ENCODE measurements at places on chromosomes 5 and 9. TPM values are rescaled to one million over a fixed set of nuclear protein-coding genes. Genes with fewer than 3 reads are reported as not detected.

Gene C9orf50
- total RNA-seq = not detected

Gene SPINK13
- total RNA-seq = not detected

Gene NUTM2F
- total RNA-seq = not detected

Gene GABRG2
- not detected for total RNA-seq

Gene PAX5
- 0.21 TPM for total RNA-seq

Gene ADAMTSL2
- 0.11 TPM for total RNA-seq

Gene ITK
- total RNA-seq = 249 TPM

Gene SOHLH1
- total RNA-seq = not detected

Gene FYB1
- total RNA-seq = 171 TPM

Gene SMU1
- total RNA-seq = 23.2 TPM

Gene GLRA1
- not detected for total RNA-seq

Gene NR6A1
- 0.82 TPM for total RNA-seq

Gene CORO2A
- 10.3 TPM for total RNA-seq

Gene SSBP2
- total RNA-seq = 21.4 TPM

Gene SHROOM1
- 0.63 TPM for total RNA-seq

Gene C5
- total RNA-seq = 2.4 TPM

Gene LECT2
- not detected for total RNA-seq

Gene ANKRD33B
- total RNA-seq = 4.6 TPM

Gene HEMGN
- 2.9 TPM for total RNA-seq

Gene PRUNE2
- 0.57 TPM for total RNA-seq

Gene PCA3
- not detected for total RNA-seq

Gene EPB41L4B
- 0.23 TPM for total RNA-seq

Gene FUT7
- 1.3 TPM for total RNA-seq

Gene PKN3
- total RNA-seq = 14.9 TPM

Gene CPEB4
- 8.3 TPM for total RNA-seq

Gene CCDC180
- 0.90 TPM for total RNA-seq

Gene CAMK2A
- not detected for total RNA-seq

Gene C5orf47
- not detected for total RNA-seq

Gene PHF24
- total RNA-seq = 0.09 TPM

Gene CNTNAP3
- not detected for total RNA-seq

Gene PCDHB7
- total RNA-seq = not detected

Gene ARL10
- 15.6 TPM for total RNA-seq

Gene SLC34A1
- not detected for total RNA-seq

Gene IPO11
- 57.2 TPM for total RNA-seq

Gene SLC1A3
- 0.16 TPM for total RNA-seq

Gene GPRIN1
- 4.1 TPM for total RNA-seq

Gene SGCD
- total RNA-seq = not detected

Gene ORM2
- total RNA-seq = not detected

Gene FCN2
- not detected for total RNA-seq

Gene AP3B1
- total RNA-seq = 55.7 TPM

Gene CARTPT
- not detected for total RNA-seq

Gene SYK
- total RNA-seq = 0.11 TPM

Gene ITGA2
- total RNA-seq = 0.71 TPM

Measured in activated CD4-positive, alpha-beta T cell treated with anti-CD3 and anti-CD28 coated beads for 36 hours (primary cell).